ENCODE measurements at places on chromosomes 1 and 21.

DNA sequence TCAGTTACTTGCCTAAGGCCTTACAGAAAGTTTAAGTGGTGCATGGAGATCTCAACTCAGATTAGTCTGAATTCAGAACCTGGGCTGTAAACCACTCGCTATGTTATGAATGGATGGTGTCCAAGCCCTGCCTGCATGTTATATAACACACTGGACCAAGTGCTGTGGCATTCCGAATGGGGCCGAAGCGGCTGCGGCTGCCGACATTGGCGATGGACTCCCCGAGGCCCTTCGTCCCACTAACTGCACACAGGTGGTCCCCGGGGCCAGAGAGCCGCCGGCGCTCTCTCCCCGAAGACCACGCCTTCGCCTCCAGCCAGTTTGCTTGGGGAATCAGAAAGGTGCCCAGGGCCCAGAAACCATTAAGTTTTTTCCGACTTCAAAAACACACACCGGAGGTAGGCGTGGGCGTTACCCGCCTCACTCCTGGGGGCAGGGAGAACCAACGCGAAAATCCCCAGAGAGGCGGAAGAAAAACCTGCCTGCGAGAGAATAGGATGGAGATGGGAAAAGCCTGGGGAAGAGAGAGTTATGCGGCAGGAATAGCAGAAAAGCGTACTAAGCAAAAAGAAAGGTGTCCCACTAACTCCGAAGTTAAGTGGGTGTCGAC is 579 bp upstream of the TENT5C start:
- DNase-seq: peak; percentile 22

DNA sequence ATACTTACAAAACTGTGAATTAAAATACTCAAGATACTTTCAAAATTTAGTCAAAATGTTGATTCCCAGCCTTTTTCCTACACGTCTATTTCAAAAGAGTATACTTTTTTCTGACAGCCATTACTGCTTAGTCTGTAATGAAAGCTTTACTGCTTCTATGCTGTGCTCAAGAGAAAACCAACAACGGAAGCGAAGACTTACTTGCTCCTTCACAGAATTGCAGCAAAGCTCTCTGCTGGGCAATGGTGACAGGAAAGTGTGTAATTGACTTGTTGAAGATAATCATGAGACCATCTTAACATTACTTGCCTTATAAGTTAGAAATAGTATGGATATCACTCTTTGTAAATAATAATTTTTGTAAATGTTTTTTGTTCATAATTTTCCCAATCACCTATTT is 1.7 kb upstream of the DYNLT5 start:
- DNase-seq: no peak

- DNase-seq: no peak
Observed at GRCh38 chr1:204680461-204680860, 5.1 kb downstream of the LRRN2 start.

DNA sequence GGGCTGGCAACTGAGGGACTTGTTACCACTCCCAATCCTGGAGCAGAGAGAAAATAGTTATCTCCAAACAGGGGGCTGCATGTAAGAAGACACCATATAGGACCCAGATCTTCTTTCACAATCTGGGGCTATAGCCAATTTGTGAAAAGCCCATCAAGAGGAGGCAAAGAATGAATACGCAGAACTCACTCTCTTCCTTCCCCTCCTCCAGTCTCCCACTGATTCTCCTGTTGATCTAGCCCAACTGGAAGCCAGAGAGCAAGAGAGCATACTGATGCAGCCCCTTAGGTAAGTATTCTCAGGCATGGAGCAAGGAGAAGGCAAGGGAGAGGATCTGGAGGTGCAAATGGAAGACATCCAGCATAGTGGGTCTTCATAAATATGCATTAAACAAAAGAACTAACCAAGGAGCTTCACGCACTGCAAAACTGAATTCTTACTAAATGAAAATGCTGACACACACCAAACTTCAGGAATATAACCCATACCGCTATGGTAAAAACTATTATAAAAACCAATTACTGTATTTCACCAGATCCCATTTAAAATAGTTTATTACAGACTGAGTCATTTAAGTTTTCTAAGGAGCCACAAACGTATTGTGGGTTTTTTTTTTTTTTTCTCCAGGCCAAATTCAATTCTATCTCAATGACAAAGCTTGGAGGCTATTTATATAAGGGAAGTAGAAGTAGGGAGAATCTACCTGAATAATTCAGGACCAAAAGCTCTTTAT is 15.5 kb upstream of the HMGB4 start:
- DNase-seq: no peak

DNA sequence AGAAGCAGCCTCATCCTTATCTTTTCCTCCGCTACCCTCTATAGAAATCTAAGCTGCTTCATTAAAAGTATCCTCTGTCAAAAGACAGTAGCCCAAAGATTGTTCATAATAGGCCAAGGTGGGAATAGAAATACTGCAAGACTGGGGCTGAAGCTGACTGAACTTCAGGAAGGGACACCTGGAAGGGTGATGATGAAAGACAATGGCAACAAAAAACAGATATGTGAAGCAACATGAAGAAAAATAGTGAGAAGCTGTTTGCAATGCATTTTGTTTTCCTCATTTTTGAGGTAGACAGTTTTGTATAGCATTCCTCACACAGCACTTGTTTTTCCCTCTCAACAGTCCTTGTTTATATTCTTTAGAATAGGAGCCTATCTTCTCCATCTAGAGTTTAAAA is 16.9 kb downstream of the DCAF8 start:
- no peak for DNase-seq

DNA sequence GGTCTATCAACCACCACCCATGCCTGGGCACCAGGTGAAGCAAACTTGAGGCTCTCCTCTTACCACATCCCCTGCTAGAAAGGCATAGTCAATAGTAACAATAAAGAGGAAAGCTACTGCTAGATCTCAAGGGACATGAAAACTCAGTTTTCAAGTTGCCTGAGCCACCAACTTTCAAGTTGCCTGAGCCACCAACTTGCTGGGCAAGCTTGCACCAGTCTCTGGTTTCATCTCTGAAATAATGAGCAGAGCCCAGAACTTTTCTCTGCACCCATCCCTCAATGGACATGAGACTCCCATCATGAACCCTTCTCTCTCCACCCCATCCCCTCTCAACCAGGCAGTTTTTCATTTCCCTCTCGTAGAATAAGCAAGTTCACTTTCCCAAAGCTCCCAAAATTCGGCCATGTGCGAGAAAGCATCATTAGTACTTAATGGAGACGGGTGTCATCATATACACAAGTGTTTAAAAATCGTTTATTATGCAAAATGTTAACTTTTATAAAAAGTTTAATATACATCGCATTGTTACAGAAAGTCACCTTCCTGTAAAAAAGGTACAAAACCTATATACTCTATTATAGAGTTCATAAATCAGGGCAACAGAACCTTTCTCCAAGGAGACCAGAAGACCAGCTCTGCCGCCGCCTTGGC is 1.7 kb downstream of the ID3 start:
- no peak for DNase-seq

GRCh38 chr21:38401191-38401926 is 96.9 kb downstream of the ERG start:
- no peak for DNase-seq

DNA sequence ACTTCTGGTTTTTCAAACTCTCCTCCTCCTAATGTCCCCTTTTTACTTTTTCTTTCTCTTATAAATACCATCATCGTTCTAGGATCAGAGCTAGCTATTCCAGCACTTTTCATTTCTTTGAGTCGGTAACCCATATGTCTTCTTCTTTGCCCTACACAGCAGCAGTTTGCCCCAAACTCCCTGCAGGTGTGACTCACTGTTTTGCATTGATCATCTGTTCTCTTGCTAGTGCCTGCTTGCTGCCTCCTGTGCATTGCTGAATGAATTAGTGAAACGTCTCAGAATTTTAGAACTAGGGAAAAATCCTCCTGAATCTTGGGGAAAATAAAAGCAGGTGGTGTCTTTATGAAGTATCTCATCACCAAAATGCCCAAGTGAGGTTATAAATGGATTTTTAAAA is 21.7 kb downstream of the KCNK2 start:
- DNase-seq: no peak

DNA sequence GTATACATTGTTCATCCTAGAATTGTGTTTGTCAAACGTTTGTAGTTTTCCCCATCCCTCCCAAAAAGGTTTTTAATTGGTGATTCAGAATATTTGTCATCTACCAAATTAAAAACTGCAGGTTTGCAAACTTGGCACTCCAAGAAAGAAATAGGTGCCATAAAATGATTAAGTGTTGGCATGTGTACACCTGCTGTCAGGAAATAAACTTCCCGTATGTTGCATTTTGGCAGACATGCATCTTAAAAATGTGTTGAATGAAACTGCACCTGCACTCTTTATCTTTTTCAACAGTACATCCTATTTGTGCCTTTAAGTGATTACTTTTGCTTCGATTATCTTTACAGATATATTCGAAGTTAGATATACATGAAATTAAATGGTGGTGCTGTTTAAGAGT is 7.3 kb downstream of the B3GALT2 start:
- DNase-seq: no peak

DNA sequence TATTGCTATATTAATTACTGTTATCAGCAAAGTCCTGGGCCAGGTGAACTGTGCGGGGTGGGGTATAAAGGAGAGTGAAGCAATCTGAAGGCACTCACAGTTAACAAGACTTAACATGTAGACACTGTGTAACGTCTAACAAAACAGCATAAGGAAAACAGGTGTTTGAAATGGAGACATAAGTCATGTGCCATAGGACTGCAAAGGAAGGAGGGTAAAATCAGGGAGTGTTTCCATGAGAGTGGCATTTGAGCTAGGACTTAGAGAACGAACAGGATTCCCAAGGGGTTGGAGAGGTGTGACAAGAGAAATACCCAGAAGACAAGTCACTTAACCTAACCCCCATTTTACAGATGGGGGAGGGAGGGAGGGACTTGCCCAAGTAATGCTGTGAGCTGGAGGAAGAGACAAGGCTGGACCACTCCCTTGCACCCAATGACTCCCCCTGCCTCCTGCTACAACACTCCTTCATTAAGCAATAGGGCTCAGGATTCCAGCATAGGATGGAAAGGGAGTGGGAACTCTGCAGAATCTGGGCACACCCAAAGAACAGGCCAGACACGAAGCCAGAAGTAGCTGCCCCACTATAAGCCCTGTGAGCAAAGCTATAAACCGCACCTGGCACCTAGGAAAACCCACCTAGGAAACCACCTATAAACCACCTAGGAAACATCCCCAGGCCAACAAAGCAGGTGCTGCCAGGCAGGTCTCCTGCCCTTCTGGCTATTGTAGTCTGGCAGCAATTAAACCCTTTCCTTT is 6.6 kb downstream of the PEF1 start:
- no peak for DNase-seq

Data from hepatic stellate cell (primary cell).